ENCODE measurements at places on chromosomes 2 and 18. TPM values are rescaled to one million over a fixed set of nuclear protein-coding genes. Genes with fewer than 3 reads are reported as not detected.

KIAA2012 gene
- total RNA-seq, result not detected

FOXD4L1 gene
- not detected for total RNA-seq

- no peak for DNase-seq
Observed at GRCh38 chr18:71583252-71583651, 960.9 kb downstream of the CBLN2 start.

- DNase-seq, result peak; percentile 50
Observed at GRCh38 chr2:15561574-15562344, 625 bp upstream of the NBAS start.

GRCh38 chr2:126656431-126657147 is 631 bp downstream of the GYPC start:
- peak; percentile 82 for DNase-seq

DNA sequence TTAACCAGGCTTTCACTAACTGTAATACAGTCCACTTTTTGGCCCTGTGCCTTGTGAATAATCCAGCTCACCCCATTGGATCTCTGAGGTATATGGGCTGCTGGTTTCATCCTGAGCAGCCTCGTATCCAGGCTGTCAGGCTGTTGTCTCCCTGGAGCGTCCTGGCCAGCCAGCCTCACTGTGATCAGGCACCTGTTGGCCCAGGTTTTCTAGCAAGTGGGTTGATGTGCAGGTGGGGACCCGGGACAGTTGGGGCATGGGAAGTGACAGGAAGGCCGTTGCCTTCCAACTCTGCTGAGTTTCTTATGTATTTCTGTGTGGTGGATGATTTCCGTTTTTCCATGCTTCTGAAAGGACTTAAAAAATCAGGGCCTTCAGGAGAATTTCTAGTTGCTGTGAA is 132.4 kb downstream of the ACOXL start:
- DNase-seq, result no peak

DNA sequence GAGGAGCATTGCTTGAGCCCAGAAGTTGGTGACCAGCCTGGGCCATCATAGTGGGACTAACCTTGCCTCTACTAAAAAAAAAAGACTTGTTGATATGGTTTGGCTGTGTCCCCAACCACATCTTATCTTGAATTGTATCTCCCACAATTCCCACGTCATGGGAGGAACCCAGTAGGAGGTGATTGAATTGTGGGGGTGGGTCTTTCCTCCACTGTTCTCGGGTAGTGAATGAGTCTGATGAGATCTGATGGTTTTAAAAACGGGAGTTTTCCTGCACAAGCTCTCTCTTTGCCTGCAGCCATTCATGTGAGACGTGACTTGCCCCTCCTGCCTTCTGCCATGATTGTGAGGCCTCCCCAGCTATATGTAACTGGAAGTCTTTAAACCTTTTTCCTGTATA is 47.0 kb downstream of the PROC start:
- DNase-seq, result no peak
